RWPE2 (cell line): ENCODE measurements at places on chromosomes 16 and 17.
A peak's percentile ranks its signal among the peaks of the same experiment; 100 is the strongest.

DNA sequence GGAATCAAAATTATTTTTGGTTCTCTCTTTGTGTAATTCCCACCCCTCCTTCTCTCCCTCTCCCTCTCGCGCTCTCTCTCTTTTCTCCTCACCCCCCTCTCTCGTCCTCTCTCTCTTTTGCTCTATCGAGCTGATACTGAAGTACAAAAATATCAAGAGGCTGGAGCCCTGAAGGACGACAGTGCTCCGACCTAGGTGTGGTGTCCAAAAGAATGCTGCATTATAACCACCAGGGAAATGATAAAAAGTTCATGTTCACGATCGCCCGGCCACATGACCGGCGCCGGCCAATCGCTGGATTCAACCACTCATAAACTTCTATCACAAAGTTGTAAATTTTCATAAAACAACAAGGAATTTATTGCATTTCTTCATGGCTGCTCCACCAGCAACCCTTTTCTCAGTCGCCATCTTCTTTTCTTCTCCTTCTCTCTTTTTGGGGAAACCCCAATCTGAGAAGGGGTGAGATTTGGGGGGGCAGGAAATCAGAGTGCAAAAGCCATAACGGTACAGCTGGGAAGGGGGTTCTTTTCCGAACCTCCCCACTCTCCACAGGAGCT is at the start of gene HOXB6:
Gene HOXB6 (minus strand): TSS at position 217 of the 560 bp plus-strand sequence. CDS start 6,836 bp downstream, outside the sequence.
- no peaks in the 10 kb centered on the region for H3K36me3 ChIP-seq
- DNase-seq = no peak
- peak within 1 kb of the TSS; percentile 52 for H3K4me3 ChIP-seq
- no peaks in the 10 kb centered on the region for H3K27me3 ChIP-seq
- peaks cover 16% of the 10 kb centered on the region for H3K4me1 ChIP-seq
- peak within 1 kb of the TSS; percentile 86 for H3K27ac ChIP-seq

GRCh38 chr16:54627616-54628015 is 303.0 kb upstream of the IRX5 start:
- H3K36me3 ChIP-seq = no peaks in the 10 kb centered on the region
- H3K4me3 ChIP-seq = no peak overlapping the region
- H3K27me3 ChIP-seq = no peaks in the 10 kb centered on the region
- H3K27ac ChIP-seq = no peak overlapping the region

DNA sequence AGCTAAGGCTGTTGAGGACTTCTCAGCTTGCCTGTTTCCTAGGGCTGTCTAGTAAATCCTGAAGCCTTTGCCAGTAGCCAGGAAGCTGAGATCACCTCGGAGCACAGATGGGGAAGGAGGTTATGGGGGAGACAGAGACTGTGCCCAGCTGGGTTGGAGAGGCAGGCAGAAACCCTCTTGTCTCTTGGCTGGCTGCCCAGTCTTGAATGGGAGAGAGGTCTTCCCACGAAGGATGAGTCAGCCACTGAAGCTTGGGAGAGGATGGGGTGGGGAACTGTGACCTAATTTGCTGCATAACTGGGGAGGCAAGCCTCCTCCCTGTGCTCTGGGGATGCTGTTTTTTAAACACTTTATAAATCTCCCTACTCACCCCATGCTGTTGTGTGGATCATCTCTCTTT is 69.8 kb downstream of the SHISA9 start:
- H3K36me3 ChIP-seq = no peaks in the 10 kb centered on the region
- H3K27me3 ChIP-seq = no peaks in the 10 kb centered on the region
- H3K4me3 ChIP-seq = no peak overlapping the region
- peak; percentile 86 for DNase-seq
- H3K4me1 ChIP-seq = no peaks in the 10 kb centered on the region

GRCh38 chr16:89422527-89422904 is 67.8 kb downstream of the ANKRD11 start:
- H3K27me3 ChIP-seq = no peaks in the 10 kb centered on the region
- DNase-seq = no peak
- H3K27ac ChIP-seq = no peak overlapping the region
- H3K4me1 ChIP-seq = no peaks in the 10 kb centered on the region

GRCh38 chr17:3647769-3648555 is 11.4 kb downstream of the CTNS start:
- H3K36me3 ChIP-seq = peaks cover 7% of the 10 kb centered on the region; the same call in 1 of the 2 replicates
- H3K27me3 ChIP-seq = no peaks in the 10 kb centered on the region
- no peak overlapping the region for H3K27ac ChIP-seq
- DNase-seq = no peak

GRCh38 chr16:56345406-56346050 is 79.8 kb downstream of the AMFR start:
- H3K36me3 ChIP-seq = no peaks in the 10 kb centered on the region
- no peak for DNase-seq
- peaks cover 11% of the 10 kb centered on the region for H3K4me1 ChIP-seq

- DNase-seq = no peak
- no peaks in the 10 kb centered on the region for H3K4me1 ChIP-seq
- H3K36me3 ChIP-seq = no peaks in the 10 kb centered on the region
- H3K27me3 ChIP-seq = no peaks in the 10 kb centered on the region
- no peak overlapping the region for H3K4me3 ChIP-seq
These were observed 34.5 kb downstream of the HS3ST2 start for GRCh38 chr16:22848451-22848850.
